ENCODE measurements at places on chromosomes 2 and 18.

DNA sequence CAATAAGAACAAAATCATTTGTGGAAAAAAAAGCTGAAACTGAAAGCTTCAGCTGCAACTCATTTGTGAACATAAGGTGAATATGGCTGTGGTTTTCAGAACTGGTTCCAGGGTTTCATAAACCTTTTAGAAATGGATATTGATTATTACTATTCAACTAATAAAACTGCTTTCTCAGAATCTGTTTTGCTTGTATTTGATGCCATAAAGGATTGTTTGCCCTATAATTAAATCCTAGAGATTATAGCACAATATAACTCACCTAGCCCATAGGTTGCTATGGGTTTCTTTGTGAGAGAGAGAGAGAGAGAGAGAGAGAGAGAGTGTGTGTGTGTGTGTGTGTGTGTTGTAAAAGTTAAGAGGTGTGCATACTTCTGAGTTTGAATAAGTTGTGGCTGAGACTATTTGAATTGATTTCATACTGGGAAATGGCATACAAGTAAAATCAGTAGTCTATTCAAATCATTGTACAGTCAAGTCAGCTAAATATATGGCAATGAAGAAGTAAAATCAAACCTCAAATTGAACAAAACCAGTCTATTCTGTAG is 339.2 kb downstream of the ARHGAP15 start:
- no peak for DNase-seq

DNA sequence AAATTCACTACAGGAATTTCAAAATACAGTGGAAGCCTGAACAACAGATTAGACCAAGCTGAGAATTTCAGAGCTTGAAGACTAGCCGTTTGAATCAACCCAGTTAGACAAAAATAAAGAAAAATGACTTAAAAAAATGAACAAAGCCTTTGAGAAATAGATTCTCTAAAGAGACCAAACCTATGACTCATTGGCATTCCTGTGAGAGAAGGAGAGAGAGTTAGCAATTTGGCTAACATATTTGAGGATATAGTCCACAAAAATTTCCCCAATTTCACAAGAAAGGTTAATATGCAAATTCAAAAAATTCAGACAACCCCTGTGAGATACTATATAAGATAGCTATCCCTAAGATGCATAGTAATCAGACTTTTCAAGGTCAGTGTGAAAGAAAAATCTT is 78.0 kb downstream of the MYO3B start:
- DNase-seq: no peak

GRCh38 chr18:41593171-41593675 is 361.8 kb upstream of the PIK3C3 start:
- no peak for DNase-seq

DNA sequence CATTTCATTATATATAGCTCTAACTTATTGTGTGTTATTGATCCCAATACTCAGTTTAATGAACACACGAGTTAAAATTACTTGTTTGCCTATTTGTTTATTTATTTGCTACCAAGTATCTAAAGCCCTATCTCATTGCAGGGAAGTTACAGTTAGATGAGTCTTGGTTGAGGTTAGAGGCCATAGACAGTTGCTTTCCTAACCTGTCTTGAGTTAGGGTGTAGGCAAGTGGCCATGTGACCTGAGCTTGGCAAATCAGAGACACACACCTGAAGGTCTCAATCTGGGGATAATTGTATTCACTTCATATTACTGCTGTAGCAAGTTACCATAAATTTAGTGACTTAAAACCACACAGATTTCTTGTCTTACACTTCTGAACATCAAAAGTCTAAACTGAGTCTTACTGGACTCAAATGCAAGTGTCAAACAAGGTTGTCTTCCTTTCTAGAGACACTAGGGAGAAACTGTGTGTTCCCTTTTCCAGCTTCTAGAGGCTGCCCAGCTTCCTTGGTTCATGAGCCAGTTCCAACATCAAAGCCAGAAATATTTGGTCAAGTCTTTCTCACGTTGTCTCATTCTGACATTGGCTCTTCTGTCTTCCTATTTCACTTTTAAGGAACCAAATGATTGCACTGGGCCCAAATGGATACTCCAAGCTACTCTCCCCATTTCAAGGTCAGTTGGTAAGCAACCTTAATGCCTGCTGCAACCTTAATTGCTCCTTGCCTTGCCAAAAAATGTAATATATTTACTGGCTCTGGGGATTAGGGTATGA is 39.7 kb downstream of the COL3A1 start:
- no peak for DNase-seq

GRCh38 chr18:60466677-60467076 is 94.1 kb upstream of the MC4R start:
- no peak for DNase-seq

DNA sequence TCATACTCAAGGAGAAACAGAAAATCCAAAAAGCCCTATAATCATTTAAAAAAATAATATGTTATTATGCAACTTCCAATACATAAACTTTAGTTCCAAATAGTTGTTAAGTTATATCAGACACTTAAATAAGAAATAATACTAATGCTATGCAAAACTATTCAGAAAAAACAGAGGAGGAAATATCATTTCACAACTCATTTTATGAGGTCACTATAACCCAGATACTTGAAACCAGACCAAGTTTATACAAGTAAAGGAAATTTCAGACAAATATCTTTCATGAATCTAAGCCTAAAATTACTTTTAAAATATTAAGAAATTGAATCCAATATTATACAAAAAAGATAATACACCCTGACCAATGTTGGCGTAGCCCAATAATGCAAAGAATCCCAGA is 260.8 kb downstream of the CD226 start:
- no peak for DNase-seq

- no peak for DNase-seq
Observed at GRCh38 chr2:213121690-213122089, 29.7 kb downstream of the IKZF2 start.

- DNase-seq: no peak
Observed at GRCh38 chr2:168165397-168165796, 82.0 kb downstream of the STK39 start.

DNA sequence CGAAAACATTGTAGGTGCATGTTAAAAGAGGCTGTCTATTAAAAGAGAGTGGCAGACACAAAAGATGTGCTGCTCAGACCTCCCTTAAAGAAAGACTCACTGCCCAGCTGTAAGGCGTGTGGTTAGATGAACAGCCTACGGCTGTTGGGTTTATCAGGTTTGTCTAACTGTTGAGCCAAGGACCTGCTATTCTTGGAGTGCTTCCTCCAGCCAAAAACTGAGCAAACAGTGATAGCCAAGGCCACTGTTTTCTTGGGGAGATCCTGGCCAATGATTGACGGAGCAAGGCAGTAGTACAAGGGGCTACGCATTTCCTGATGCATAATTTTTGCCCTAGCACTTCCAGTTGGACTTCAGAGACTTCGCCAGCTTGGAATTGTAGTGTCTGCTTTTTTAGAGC is 1.4 kb upstream of the RAB3GAP1 start:
- DNase-seq: no peak

GRCh38 chr2:188485496-188485895 is 193.8 kb downstream of the GULP1 start:
- DNase-seq: no peak

GRCh38 chr2:71811726-71812125 is 335.9 kb downstream of the CYP26B1 start:
- no peak for DNase-seq

DNA sequence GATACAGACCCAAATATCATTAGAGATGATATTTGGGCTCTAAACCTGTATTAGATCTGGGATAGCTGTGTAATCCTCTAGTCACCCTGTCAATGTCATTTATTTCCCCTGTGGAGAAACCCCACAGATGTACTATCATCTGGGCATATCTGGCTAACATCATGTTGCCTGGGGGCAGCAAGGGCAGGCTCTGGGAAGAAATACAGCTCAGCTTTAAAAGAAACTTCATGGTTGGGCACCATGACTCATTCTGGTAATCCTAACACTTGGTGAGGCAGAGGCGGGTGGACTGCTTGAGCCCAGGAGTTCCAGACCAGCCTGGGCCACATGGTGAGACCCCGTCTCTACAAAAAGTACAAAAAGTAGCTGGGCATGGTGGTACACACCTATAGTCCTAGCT is 282.5 kb downstream of the SLC8A1 start:
- no peak for DNase-seq

DNA sequence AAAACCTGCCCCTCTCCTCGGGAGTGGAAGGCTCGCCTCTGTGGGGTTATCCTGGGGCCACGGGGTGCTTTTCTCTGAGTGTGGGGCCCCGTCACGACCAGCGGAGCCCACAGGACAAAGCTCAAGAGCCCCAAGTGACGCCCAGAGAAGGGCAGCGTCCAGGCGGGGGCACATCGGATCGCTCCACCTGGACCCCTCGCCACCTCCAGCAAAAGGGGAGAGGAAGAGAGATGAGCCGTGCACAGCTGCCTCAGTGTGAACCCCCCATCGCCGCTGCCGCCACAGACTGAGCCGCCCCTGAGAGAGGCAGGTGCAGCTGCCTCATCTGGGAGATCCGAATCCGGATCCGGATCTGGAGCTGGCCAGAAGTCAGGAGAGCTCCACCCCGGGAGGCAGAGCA is 282.5 kb upstream of the PXDN start:
- no peak for DNase-seq

- no peak for DNase-seq
Observed at GRCh38 chr18:35050028-35050546, 8.9 kb downstream of the MAPRE2 start.

- DNase-seq: peak; percentile 25
Observed at GRCh38 chr18:58505181-58505580, 123.7 kb downstream of the ALPK2 start.

GRCh38 chr2:16003809-16004208 is 63.5 kb downstream of the MYCN start:
- DNase-seq: no peak

- DNase-seq: no peak
Observed at GRCh38 chr2:231606941-231607340, 14.3 kb downstream of the TEX44 start.

GRCh38 chr2:123953846-123954245 is 71.2 kb upstream of the CNTNAP5 start:
- no peak for DNase-seq

- DNase-seq: no peak
Observed at GRCh38 chr2:54584598-54584997, 128.5 kb downstream of the SPTBN1 start.

DNA sequence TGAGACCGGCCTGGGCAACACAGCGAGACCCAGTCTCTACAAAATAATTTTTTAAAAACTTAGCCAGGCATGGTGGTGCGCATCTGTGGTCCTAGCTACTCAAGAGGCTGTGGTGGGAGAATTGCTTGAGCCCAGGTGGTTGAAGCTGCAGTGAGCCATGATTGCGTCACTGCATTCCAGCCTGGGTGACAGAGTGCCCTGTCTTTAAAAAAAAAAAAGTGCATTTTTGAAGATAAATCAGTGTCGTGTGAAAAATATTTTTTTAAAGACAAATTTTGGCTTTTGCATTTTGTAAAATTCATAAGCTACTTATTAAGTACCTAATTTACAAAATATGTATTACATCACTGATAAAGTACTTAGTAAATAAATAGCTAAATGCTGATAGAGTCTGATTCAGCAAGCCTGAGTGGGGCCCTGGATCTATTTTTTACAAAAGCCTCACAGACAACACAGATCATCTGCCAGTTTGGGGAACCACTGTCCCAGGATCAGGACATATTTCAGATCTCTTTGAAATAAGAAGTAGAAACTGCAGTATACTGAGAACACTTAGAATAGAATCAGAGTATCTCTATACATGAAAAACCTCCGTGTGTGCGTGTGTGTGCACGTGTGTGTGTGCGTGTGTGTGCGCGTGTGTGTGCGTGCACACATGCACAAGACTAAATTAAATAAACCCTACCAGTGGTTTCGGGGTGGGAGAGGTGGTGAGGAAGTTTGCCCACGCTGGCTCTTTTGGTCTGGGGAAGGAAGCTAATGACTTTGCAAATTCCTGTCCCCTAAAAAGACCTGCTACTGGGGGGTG is 61.6 kb downstream of the AAK1 start:
- no peak for DNase-seq

DNA sequence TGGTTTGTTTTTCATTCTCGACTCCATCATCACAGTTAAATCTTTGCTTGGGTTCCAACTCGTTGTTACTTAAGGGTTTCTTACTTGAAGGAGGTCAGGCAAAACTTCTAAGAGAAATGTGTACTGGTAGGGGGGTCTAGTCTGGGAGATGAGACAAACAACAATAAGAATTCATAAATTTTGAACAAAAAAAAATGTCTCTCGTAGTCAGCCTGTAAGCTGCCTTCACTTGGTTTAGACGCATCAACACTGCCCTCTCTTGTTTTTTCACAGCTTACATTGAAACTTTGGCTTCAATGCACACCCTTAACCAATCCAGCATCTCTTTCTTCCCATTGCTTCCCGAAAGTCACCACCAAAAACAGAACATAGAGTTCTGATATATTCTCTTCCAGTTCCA is 576.4 kb upstream of the PIK3C3 start:
- no peak for DNase-seq

- DNase-seq: no peak
Observed at GRCh38 chr2:143378996-143379395, 249.8 kb downstream of the ARHGAP15 start.

DNA sequence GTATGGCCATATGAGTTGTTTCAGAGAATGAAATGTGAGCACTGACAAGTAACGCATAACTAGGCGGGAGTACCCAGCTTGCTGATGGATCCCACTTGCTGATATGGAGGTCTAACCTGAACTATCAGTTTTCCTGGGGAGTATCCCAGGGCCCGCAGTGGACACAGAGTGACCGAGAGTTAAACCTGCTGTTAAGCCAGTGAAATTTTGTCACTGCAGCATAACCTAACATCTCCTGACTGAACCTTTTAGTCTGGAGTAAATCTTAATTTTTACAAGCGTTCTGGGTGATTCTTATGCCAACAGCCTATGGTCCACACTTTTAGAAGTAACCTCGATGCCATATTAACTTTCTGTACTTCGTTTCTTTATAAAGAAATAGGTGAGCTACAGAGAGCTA is 54.4 kb downstream of the TGFA start:
- DNase-seq: no peak

DNA sequence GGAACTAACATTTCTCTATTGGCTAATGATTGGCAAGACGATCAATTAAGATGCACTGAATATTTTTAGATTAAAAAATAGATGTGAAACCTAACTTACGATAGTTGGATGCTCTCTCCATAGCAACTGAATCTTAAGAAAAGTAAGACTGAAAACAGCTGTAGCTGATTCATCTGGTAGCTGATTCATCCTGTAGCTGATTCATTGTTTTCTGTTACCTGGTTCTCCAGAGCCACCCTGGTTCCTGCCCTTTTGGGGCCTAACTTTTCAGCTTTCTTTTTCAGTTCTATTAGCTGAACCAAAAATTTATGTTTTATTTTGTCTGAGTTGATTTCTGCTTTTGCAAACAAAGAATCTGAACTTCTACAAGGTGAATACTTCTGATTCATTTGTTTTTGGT is 22.7 kb upstream of the SPR start:
- DNase-seq: no peak

GRCh38 chr18:48127606-48128005 is 197.1 kb upstream of the SMAD2 start:
- DNase-seq: no peak

- no peak for DNase-seq
Observed at GRCh38 chr2:44187251-44187650, 18.6 kb downstream of the PPM1B start.

DNA sequence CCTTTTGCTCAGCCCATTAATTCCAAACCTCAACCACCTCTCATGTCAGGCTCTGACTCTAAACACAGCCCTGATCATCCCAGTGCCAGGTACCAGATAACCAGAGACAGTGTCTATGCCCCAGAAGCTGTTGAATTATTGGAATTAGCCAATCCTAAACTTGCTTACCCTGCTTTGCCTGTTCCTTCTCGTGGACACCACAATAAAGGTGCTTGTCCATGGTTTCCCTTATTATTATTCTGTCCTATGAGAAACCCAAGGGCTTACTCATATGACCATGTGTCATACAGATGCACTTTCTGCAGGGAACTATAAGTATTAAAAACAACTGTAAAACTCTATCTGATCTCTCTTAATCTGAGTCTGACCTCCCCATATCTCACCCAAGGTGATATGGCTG is 2193.8 kb upstream of the PIK3C3 start:
- no peak for DNase-seq
